ENCODE measurements at places on chromosomes 2 and 18.

DNA sequence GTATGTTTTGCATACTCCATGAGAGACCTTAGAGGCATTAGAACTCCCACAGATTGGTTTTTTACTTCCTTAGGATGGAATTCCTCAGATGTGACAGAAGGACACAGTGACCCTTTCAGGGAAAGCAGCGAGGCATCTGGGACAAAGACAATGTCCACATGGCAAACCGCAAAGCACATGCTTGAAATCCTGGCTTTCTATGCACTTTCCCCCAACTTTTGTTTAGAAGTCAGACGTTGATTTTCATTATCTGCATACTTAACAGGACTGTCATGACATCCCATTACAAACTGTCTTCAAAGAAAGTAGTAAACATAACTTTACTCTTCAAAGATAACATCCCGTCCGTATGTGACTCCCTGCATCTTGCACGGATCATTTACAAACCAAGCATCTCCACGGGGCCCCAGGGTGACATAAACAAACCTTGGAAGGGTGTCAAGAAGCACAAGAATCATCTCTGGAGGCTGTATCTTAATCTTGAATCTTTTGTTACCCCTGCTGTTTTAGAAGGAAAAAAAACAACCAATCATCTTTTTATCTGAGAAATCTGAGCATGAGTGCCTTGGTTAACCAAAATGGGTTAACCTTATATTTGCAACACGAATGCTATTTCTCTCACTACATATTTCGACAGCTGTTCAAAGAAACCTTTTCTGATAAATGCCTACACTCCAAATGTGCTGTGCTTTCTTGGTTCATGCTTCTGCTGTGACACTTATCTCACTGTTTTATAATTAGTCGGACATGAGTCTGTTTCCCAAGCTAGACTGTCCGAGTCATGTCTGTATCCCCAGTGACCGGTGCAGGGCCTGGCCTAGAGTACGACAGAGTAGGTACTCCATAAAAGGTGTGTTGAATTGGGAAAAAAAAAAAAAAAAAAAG, 90.8 kb downstream of the CCBE1 start:
- peak; percentile 54 for DNase-seq

GRCh38 chr2:86280191-86280667, 57.2 kb downstream of the REEP1 start:
- no peak for DNase-seq

DNA sequence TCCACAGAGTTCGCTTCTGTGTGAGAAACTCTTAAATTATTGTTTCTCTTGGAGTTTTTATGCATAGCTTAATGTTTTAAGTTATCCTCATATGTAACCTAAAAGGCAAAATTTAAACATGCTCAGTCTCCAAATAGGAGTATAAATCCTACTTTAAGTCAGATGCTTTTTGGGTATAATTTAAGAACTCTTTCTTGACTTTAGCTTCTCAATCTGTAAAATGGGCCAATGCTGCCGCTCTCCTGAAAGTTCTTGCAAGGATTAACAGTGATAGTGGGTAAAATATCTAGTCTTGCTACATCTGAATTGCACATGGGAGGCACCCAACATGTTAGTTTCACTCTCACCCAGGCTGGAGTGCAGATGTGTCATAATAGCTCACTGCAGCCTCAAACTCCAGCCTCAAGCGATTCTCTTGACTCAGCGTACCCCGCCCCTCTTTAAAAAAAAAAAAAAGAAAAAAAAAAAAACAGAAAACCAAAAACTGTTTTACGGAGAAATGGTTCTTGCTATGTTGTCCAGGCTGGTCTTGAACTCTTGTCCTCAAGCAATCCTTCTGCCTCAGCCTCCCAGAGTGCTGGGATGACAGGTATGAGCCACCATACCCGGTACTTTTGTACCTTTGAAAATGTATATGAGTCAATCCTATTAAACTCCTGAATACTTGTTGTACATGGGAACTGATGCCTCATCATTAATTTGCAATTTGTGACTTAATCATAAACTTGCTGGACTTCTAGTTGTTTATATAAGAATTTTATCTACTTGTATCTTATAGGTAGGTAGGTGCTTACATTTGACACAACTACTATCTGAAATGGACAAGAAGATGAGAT, 1.8 kb downstream of the FBXO48 start:
- no peak for DNase-seq

GRCh38 chr2:109531221-109531620, 82.5 kb downstream of the SEPTIN10 start:
- DNase-seq: no peak

- no peak for DNase-seq
Measured at GRCh38 chr18:70044632-70045031, 97.0 kb upstream of the CD226 start.

DNA sequence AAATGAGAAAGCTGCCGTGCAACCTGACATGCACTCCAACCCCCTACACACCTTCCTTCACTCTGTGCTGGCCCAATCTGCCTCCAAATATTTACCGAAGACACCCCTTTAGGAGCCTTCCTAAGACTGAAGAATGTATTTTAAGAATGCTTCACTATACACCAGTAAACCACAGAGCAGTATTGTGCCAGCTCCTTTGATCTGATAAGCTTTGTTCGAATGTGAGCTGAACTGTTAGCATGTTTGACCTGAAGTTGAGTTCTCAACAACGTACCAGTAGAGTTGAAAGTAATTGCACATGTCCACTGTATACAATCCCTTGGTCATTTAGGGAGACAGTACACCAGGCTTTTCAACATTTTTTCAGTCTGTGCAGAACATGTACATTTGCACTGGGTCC, 259.2 kb downstream of the TGIF1 start:
- no peak for DNase-seq

- DNase-seq: no peak
Measured at GRCh38 chr18:48742706-48743475, 204.1 kb downstream of the CTIF start.

DNA sequence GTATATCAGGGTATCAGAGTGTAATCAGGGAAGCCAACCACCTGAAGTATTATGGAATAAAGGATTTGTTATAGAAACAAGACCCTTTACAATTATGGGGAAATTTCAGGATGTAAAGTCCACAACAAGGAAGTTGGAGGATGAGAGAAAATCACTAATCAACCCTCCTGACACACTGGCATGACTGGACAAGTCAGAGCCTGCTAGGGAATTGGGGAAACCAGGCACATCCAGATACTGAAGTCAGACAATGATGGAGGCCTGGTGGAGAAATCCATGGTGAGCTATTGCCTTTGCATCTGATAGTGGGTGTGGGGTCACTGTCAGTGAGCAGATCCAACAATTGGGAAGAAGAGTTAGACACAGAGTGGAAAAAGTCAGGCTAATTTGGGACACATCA, 158.8 kb upstream of the FBXO11 start:
- no peak for DNase-seq

- no peak for DNase-seq
Measured at GRCh38 chr2:149832324-149832723, 244.7 kb upstream of the MMADHC start.

DNA sequence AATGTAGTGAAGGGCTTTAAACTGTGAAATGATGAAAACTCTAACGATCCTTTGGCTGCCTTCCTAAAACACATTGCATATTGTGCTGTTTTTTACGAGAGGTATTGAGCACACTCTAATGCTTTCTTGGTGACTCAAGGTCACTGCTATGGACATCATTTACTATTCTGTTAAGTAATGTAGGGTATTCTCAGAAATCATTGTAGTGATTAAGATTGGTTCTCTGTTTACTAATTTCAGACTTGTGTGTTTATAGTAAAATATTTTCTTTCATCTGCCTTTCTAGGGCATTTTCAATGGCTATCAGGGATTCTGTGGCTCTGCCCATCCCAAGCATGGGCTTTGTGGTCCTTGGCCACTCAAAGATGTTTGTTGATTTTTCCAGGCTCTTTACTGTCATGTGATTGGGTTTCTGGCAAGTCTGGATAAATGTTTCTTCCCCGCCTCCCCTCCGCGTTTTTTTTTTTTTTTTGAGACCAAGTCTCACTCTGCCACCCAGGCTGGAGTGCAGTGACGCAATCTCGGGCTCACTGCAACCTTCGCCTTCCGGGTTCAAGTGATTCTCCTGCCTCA, 29.3 kb downstream of the UBE2F start:
- DNase-seq: no peak

DNA sequence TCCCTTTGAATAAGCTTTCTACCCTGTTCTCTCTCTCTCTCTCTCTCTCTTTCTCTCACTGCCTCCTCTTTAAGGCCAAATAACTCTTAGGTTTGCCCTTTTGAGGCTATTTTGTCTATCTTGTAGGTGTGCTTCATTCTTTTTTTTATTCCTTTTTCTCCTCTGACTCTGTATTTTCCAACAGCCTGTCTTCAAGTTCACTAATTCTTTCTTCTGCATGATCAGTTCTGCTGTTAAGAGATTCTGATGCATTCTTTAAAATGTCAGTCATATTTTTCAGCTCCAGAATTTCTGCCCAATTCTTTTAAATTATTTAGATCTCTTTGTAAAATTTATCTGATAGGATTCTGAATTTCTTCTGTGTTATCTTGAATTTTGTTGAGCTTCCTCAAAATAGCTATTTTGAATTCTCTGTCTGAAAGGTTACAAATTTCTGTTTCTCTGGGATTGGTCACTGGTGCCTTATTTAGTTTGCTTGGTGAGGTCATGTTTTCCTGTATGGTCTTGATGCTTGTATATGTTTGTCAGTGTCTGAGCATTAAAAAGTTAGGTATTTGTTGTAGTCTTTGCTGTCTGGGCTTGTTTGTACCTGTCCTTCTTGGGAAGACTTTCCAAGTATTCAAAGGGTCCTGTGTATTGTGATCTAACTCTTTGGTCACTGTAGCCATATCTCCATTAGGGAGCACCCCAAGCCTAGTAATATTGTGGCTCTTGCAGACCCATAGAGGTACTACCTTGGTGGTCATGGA, 35.4 kb upstream of the DYNC1I2 start:
- no peak for DNase-seq

- DNase-seq: no peak
Measured at GRCh38 chr2:209324281-209324680, 99.6 kb upstream of the MAP2 start.

DNA sequence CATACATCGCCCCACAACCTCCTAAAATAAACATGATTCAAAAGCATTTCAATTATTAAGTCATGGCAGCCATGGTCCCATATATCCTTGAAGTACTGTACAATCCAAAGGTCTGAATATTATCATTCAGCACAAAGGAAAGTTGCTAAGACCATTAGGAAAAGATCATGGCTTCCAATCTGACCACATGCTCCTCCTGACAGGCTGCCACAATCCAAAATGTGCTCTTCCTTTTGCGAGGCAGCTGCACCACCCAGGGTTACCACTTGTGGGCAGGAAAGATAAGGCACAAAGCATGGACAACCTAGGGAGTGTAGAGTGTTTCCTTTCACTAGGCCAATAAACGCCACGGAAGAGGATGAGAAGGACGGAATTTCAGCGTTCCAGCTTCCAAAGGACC, 5.4 kb downstream of the BOLA3 start:
- no peak for DNase-seq

Measured in right renal cortex interstitium (tissue), 3 donors.